ENCODE measurements at places on chromosomes 7 and 10.

DNA sequence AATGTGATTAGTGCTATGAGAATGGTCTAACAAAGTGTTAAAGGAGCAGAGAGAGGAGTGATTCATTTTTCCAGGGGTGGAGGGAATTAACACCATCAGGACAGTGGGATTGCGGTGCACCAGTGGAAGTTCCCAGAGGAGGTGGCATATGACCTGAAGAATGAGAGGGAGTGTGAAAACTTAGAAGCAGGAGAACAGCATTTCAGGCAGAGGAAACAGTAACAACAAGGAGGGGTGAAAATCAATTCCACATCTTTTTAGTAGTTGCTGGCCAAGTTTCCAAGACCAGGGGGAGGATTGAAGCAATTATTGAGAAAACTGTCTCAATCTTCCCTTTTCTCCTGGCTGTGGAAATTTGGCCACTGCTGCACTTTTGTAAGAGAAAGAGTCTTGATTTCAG is 23.7 kb upstream of the CCDC172 start:
- DNase-seq, result no peak

- no peak for DNase-seq
Measured at GRCh38 chr7:968205-969105, 6.9 kb downstream of the COX19 start.

DNA sequence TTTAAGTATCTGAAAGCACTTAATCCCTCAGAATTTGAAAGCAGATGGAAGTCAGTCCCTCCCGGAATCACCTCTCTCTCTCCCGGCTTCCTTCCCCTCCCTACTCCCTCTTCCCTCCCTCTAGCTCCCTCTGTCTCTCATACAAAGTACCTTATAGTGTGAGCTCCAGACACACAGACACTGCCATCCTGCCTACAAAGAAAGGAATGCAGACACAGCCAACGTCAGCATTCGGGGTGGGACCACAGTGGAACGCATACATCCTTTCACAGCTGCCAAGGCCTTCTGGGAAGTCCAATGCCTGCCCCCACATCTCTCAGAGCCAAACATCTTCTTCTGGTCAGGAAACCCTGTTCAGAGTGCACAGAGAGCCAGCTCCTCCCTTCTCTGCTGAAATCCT is 9.3 kb downstream of the NOD1 start:
- peak; percentile 20 for DNase-seq

- no peak for DNase-seq
Measured at GRCh38 chr10:31011665-31012022, 20.0 kb downstream of the ZNF438 start.

DNA sequence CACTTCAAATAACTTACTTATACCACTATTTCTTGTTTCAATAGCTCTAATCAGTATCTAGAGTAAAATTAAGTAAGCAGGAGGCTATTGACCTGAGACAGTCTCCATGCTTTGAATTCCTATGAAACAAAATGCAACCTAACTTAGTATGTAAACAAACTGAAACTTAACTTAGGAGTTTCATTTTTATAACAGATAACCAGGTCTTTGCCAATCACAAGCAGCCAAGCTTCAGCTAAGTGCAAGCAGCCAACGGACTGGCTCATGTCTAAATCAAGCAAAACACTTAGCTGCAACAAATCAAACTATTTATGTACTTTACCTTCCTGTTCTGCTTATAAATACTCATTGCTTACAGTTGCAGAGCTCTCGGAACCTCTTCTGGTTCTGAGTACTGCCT is 4.4 kb upstream of the GSTK1 start:
- no peak for DNase-seq

DNA sequence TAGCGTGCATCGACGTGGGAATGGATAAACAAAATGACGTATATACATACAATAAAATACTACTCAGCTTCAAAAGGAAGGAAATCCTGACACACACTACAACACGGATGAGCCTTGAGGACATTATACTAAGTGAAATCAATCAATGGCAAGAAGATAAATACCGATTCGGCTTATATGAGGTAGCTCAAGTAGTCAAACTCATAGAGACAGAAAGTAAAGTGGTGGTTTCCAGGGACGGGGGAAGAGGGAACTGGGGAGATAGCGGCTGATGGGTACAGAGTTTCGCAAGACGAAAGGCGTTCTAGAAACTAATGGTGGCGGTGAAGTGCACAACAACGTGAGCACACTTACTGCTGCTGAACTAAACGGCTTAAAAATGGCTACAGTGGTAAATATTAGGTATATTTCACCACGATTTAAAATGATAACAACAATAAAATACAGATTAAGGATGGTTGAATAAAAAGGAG is 516.7 kb downstream of the PARD3 start:
- no peak for DNase-seq

DNA sequence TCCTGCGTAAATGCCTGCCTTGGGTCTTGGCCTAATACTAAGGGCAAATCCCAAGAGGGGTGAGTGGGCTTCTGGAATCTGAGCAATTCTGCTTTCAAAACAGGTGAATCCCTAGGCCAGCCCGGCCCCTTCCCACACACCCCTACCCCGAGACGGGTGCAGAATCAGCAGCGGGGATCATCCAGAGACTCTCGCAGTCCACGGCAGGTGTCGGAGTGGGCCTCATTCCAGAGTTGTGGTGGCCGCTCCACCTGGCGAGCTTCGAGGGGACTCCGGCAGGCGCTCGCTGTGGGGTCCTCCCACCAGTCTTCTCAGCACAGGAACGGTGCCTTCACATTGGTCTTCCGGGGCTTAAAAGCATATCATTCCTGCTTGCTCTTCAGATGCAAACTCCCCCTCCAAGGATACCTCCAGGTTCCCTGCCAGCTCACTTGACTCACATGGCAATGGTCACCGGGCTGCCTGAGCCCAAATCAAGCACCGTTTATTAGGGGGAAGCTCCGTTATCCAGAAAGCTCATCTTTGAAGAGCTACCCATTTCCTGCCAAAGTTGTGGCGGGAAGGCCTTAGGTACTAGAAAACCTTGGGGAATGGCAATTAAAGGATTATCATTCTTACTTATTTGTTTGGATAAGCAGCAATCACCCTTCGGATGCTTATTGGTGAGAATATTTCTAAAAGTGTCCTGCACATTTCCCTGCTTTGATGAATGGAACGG is 67.6 kb downstream of the PRKAG2 start:
- no peak for DNase-seq

- no peak for DNase-seq
Measured at GRCh38 chr10:129768437-129769355, 195.4 kb downstream of the EBF3 start.

DNA sequence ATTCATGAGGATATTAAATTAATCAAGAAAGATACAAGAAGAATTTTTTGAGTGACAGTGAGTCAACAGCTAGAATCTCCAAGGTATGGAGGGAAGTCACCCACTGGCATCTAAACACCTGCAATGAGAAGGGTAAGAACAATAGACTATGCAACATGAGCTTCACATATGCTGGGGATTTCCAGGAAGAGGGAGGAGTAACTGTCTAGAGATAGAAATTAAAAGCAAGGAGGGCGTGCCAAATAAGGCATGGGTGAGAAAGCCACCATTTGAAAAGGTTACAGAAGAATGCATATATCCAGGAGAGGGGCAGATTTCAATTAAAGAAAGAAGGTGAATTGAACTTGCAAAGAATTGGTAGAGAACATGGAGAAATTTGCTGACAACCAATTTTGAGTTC is 365.7 kb downstream of the GPR37 start:
- DNase-seq, result no peak

- DNase-seq, result no peak
Measured at GRCh38 chr10:58488921-58489320, 23.8 kb upstream of the BICC1 start.

DNA sequence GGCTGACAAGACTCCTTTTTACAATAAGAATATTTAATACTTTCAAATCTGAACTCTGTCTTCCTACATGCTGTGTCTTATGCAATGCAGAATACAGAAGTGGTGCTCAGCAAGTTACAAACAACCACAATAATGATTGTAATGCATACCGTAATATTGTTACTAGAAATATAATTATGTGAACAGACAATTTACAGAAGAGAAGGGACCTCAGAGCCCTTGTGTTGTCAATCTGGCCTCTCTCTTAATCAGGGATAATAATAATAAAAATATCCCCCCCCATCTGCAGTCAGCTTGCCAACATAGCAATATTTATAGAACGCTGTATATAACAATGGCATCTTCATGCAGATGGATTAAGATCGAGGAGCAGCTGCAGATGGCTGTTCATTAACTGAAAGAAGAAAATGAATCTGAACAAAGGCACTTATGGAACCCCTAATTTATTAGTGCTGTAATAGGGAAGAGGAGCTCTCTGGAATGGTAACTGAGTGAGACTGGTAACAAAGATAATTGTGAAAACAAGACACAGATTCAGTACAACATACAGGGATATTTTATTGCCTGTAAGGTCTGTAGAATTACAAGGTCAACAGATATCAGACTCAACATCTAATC is 106.3 kb downstream of the TMEM26 start:
- DNase-seq, result no peak

DNA sequence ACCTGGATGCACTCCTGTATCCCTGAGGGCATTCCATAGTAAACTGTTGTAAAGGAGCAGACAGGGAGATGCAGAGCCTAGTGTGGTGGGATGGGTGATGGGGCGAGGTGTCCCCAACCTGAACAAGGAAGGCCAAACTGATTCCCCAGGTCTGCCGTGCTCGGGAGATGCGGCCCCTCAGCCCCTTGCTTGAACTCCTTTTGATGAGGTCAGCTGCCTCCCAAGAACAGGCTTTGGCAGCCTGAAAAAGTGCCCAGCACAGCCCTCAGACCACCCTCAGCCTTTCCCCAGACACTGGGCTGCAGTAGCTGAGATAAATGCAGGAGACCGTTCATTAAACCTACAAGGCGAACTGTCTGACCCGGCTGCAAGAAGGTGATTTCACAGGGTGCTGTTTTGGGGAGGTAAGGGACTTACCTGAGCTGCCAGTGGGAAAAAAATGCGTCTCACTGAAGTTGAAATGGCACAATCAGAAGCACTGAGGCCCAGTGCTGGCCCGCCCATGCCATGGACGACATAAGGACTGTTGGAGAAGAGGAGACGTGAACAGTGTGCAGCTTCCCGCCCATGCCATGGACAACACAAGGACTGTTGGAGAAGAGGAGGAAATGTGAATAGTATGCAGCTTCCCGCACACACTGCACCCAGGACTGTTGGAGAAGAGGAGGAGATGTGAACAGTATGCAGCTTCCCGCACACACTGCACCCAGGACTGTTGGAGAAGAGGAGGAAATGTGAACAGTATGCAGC is 148.4 kb upstream of the FAM20C start:
- DNase-seq, result no peak

DNA sequence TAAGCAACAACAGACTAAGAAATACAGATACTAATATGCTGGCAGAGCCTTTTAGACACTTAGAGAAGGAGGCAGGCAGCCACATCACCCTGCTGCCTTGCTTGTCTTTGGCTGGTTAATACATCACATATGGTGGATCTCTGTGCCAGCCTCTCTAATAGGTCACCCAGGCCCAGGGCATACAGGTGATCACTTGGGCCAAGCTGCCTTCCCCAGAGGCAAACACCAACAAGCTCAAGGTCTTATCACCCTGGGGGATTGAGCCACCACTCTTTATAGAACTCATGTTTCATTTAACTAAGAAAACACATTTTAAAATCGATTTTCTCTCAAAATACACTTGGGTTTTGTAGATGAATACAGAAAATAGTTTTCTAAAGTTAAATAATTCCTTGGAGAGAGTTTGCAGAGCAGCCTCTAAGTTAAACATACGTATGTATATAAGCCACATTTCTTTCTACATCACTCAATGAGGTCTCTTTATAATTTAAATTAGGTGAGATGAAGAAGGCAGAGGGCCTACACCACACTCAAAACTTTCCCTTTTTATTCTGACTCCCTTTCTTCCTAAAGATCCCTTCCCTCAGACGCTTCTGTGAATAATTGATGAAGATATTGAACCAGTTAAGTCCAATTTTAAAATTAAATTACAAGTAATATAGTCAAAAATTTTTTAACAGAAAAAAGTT is 556.8 kb upstream of the GHITM start:
- DNase-seq, result no peak

DNA sequence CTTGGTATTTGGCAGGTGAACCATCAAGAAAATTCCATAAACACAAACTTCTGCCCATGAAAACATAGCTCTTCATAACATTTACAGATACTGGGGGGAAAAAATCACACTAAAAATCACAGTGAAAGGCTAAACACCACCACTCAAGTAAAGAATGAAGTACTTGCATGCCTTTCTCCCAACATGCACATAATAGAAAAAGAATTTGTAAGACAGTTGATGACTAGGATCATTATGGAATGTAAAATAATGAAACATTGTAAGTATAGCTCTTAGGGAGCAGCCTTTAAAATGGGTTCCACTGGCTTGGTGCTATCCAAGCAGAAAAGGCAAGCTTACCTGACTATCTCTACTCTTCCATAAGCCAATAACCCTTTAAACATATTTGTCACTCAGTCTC is 299.9 kb upstream of the LRRN3 start:
- DNase-seq, result no peak

- no peak for DNase-seq
Measured at GRCh38 chr10:28838908-28839307, 161.6 kb downstream of the BAMBI start.

GRCh38 chr7:90173127-90173844 is 19.0 kb downstream of the STEAP1 start:
- no peak for DNase-seq

GRCh38 chr7:144854839-144855424 is 19.1 kb upstream of the TPK1 start:
- peak; percentile 58 for DNase-seq

- peak; percentile 76 for DNase-seq
Measured at GRCh38 chr7:54664235-54665228, 94.5 kb downstream of the SEC61G start.

DNA sequence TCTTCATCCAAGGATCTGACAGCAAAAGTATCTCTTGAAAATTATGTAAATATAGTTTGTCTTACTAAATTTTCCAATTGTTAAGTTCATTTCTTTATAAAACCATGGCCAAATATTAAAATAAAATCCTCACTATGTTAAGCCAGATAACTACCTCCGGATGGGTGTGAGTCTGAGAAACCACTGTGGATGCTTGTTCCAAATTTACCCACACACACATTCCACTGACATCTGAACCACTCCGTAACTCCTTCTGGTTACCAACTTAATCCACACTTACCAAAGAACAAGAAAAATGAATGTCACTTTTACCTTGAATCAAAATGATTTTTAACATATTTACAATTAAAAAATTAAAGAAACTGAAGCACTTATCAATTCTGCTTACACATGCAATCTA is 19.7 kb downstream of the CYTH3 start:
- no peak for DNase-seq

DNA sequence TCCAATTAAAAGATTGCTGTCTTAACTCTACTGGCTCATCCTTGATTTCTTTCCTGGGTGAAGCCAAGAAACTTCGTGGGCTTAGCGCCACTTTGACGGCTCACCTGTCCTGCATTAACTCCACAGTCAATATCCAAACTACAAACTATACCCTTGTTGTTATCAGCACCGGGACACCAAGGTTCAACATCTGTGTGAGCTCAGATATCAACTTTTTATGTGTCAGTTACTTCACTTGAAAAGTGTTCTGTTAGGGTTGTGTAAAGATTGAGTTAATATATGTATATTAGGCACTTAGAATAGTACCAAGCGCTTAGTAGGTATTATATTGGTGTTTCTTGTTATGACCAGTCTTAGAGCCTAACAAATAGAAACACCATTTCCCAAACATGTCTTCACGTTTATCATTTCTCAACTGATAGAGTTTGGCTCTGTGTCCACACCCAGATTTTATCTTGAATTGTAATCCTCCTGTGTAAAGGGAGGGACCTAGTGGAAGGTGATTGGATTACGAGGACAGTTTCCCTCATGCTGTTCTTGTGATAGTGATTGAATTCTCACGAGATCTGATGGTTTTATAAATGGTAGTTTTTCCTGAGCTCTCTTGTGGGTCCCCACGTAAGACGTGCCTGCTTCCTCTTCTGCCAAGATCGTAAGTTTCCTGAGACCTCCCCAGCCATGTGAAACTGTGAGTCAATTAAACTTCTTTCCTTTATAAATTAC is 19.0 kb upstream of the ST8SIA6 start:
- DNase-seq, result no peak
